Left hindlimb (tissue), 1 donor: ENCODE measurements at places on chromosomes 5 and 9.
A peak's percentile ranks its signal among the peaks of the same experiment; 100 is the strongest.

- no peak for DNase-seq
These were observed 66.3 kb downstream of the C9orf50 start for GRCh38 chr9:129554649-129555048.

GRCh38 chr9:8858596-8859161, 1059.1 kb upstream of the DMAC1 start:
- peak; percentile 67 for DNase-seq

DNA sequence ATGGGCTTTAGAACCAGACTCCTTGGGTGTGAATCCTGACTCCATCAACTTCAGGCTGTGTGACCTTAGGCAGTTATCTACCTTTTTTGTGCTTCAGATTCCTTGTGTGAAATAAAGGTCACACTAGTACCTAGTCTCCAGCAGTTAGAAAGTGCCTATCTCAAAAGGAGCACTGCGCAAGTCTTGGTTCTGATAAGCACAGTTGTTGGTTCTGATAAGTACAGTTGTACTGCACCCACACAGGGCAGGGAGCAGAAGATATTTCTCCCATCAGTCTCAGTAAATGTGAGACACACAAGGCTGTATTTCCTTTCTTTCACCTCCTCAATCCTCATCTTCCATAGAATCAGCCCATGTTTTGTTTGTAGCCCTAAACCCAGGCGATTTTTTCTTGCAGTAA, 116.6 kb upstream of the DPYSL3 start:
- DNase-seq, result no peak

GRCh38 chr9:133888048-133888808, 103.9 kb downstream of the VAV2 start:
- no peak for DNase-seq

DNA sequence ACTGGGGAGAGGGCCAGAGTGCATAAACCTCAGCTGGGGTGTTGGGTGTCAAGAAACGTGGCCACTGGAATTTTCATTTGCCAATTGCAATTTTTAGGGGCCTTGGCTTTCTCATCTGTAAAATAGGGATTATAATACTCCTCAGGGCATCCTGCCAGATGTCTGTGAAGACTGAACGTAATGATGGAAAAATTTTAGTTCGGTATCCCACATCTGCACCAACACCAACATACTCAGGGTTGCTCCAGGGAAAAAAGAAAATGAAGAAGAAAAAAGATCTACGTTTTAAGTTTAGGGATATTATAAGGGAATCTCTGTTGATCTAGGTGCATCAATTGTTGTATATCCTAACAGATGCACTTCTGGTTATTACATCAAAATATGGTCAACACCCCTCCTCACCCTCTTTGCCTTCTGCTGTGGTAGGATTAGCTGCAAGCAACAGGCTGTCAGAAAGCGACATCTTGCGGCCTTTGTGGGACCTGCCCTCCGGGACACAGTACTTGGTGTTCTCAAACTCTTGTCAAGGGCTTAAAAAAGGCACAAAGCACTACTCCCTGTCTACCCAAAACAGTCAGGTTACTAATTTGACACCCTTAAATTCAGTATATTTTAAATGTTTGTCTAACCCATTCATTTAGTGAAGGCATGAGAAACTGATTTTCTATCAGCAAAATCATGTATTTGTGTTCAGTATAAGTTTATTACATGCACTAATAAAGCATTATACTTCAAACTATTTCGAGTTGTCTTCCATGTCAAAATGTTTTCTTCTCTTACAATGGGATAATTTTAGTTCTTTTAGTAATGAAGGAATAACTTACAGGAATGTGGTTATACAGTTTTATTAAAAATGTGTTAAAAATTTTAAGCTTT, 8.3 kb upstream of the TBC1D2 start:
- peak; percentile 79 for DNase-seq

DNA sequence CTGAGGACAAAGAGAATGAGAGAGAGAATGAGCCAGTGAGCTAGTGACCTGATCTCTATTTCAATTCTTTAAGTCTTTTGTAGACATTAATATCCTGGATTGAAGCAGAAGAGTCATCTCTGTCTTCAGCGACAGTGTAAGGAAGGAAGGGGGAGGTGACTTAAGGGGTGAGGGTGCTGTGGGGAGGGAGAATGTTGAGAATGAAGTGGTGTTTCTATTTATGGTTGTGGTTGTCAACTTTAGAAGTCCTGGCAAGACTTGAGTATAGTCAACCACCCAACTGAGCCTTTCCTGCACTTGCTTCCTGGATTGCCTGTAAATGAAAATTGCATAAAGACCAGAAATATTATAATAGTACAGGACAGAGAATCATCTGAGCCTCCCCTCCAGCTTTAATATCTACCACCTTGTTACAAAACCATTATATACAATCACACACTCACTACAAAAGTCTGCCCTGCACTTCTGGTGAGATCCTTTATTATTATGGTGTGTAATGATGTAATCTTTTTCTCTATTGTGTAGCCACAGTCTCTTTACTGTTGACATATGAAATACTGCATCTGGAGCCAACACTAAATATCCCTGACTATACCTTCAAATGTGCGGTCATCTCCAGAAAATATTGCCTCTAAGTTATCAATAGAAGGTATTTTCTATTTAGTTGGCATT, 91.7 kb downstream of the NTRK2 start:
- no peak for DNase-seq

- DNase-seq, result no peak
These were observed 166.9 kb downstream of the CDC42SE2 start for GRCh38 chr5:131430794-131431193.

GRCh38 chr5:3601061-3601710, 5.6 kb downstream of the IRX1 start:
- no peak for DNase-seq

DNA sequence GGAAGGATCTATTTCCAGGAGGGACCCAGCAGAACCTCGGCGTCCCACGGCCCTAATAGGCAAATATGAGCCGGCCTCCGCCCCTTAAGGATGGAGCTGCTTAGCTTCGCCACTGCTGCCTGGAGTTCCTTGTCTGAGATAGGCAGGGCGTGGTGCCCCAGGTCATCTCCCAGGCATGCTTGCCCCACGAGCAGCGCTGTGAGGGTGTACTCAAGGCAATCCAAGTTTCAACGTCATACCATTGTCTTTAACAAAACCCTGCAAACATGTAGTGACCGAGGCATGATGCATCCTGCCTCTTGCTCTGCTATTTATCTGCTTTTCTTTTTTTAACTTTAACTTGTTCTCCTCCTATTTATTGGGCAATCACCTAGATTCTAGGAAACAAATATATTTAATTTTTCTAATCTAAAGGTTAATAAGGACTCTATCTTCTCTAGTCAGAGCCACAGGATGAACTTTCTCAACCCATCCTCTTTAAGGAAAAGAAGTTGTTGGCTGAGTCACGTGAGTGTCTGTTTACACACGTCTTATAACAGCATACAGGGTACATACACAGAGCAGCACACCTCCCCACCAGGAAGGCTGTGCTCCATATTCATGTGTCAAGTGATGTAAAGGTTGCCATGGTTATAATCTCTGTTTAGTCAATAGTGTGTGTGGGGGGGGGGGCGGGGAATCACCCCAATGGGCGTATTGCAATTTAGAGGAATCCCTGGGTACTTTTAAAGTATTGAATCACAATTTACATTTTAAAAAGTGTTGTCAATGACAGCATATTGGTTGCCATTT, 27.3 kb upstream of the ZSWIM6 start:
- DNase-seq, result no peak

- no peak for DNase-seq
These were observed 472.6 kb downstream of the PRR16 start for GRCh38 chr5:120936652-120937051.

GRCh38 chr5:56382896-56383295, 149.8 kb upstream of the ANKRD55 start:
- DNase-seq, result no peak

DNA sequence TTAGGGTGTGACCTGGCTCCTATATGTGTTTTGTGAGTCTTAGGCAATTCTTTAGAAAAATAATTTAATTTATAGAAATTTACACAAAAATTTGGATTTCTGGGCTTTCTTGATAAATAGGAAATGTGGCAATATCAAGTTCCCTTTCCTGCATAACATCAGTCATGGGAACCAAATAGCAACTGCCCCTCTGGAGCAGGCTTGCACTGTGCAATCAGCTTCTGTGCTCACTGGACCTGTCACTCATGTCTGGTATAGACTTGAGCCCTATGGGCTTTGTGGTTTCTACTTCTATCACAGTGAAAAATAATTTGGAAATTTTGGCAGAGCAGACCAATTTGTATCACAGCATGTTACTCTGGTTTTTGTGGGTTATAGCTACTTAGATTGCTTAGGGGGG, 131.7 kb downstream of the ADGRV1 start:
- no peak for DNase-seq

GRCh38 chr5:113048931-113049330, 72.3 kb downstream of the DCP2 start:
- DNase-seq, result no peak

GRCh38 chr5:141574122-141574510, 44.7 kb downstream of the DIAPH1 start:
- DNase-seq, result no peak

GRCh38 chr9:86765746-86766430, 181.4 kb downstream of the GAS1 start:
- DNase-seq, result no peak

- DNase-seq, result peak; percentile 54
These were observed 3.1 kb downstream of the SLC4A9 start for GRCh38 chr5:140362875-140363630.

GRCh38 chr9:109230277-109230676, 63.2 kb upstream of the FRRS1L start:
- no peak for DNase-seq

DNA sequence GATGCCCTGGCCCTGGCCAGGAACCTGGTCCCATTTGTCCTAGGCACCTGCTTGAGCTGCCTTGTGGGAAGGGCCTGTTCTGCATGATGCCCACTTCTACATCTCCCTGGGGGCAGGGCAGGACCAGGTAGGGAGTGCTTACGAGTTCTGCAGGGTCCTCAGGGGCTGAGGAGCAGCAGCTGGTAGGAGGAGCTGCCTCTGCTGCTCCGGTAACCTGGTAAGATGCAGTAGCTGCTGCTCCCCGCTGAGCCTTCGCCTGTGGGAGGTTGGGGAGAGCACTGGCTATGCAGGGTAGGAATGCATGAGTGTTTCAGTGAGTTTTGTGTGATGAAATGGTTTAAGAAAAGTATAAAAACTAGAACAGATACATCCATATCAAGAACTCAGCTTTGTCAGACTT, 13.6 kb downstream of the LRRC8A start:
- no peak for DNase-seq
